ENCODE measurements at places on chromosomes 16 and 17. TPM values are rescaled to one million over a fixed set of nuclear protein-coding genes. Genes with fewer than 3 reads are reported as not detected.

Gene SMIM36
- total RNA-seq, result not detected

DNA sequence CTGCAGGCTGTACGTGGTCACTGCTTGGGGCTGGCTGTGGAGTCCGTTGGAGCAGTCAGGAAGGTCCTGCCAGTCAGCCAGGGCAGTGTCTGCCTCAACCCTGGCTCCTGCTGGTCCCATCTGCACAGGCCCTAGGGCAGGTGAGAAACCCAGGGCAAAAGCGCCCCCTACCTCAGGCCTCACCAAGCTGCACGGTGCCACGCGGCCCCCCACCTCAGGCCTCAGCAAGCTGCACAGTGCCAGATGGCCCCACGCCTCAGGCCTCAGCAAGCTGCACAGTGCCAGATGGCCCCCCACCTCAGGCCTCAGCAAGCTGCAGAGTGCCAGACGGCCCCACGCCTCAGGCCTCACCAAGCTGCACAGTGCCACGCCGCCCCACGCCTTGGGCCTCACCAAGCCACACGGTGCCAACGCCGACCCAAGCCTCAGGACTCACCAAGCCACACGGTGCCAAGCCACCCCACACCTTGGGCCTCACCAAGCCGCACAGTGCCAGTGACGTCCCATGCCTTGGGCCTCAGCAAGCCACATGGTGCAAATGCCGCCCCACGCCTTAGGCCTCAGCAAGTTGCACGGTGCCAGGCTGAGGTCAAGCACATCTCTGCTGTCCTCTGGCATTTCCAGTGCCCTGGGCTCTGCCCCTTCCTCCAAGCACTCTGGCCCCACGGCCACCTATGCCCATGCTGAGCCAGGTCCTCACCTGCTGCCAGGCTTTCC is 5.5 kb downstream of the TMEM204 start:
- H3K36me3 ChIP-seq, result peaks cover 73% of the 10 kb centered on the region
- peak overlapping the region; percentile 78 for H3K27ac ChIP-seq
- no peaks in the 10 kb centered on the region for H3K27me3 ChIP-seq
- H3K4me1 ChIP-seq, result peaks cover 74% of the 10 kb centered on the region

Gene OTOA
- 0.15 TPM for total RNA-seq

DNA sequence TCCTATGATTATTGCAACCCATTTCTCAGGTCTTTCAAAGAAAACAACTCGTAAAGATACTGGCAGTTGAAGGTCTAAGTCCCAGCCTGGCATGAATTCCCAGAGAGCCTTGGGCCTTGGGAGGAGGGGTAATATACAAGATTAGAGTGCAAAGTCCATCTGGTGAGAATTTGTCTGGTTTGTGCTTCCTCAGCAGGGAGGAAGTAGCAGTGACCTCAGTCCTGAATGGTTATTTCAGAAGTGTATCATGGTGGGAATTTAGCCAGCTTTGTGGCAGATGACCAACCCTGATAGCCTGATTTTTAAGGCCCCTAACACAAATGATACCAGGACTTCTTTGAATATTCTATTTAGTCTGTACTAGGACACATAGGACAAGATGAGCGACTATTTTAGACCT is 151.2 kb upstream of the TBX2 start:
- no peaks in the 10 kb centered on the region for H3K27me3 ChIP-seq
- DNase-seq, result no peak
- H3K4me1 ChIP-seq, result peaks cover 12% of the 10 kb centered on the region
- no peak overlapping the region for H3K27ac ChIP-seq

Gene KIF19
- 3.5 TPM for total RNA-seq

Gene HIGD1B
- total RNA-seq, result not detected

DNA sequence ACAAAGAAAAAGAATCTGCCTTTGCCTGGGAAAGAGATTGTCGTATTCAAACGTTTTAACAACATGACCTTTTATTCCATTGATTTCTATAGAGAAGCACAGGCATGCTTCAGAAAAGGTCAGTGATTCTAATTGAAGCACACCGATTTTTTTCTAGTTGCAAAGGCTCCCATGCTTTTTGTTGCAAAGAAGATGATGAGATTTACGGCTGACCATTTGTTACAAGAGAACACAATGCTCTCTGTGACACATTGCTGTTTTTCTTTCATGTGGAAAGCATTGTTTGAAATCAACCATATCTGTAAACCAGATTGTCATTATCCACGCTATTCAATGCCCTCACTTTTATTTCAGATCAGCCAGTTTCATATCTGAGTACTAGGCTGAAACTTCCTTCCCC is 99.8 kb downstream of the NLK start:
- no peaks in the 10 kb centered on the region for H3K27me3 ChIP-seq
- H3K27ac ChIP-seq, result no peak overlapping the region

DNA sequence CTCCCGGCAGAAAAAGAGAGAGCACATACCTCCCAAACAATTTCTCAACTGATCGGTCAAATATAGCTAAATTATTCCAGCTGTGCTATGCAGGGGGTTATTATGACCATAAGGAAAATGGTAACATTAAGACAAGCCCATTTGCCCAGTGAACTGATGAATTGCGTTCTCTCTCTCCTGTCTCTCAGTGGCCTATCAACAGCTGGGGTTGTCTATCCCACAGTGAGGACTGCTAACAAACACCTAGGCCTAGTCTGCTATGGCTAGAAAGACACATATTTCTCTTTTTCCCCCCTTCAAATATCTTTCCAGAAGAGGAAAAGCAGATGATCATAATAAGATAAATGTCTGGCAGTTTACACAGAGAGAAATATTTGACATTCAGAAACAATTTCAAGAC is 263.8 kb upstream of the ELAC2 start:
- DNase-seq, result no peak
- H3K27ac ChIP-seq, result no peak overlapping the region
- no peaks in the 10 kb centered on the region for H3K4me1 ChIP-seq
- H3K27me3 ChIP-seq, result no peaks in the 10 kb centered on the region
- no peak overlapping the region for H3K4me3 ChIP-seq
- no peaks in the 10 kb centered on the region for H3K36me3 ChIP-seq

DNA sequence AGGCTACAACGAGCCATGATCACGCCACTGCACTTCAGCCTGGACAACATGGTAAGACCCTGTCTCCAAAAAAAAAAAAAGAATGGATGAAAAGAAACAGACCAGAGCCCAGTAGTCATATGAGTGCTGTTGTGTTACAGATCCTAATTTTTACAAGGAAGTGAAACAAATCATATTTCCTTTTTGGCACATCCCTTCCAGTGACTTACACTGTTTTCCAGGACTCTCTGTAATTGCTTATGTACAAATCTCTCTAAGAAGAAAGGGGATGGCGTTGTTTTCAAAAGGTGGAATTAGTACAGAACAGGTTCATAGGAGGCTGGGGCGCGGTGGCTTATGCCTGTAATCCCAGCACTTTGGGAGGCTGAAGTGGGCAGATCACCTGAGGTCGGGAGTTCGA is 19.8 kb upstream of the ZNF594 start:
- no peak for DNase-seq
- H3K27ac ChIP-seq, result no peak overlapping the region
- H3K4me1 ChIP-seq, result no peaks in the 10 kb centered on the region
- no peak overlapping the region for H3K4me3 ChIP-seq

Gene KRT24
- total RNA-seq, result not detected

Gene GUCY2D
- not detected for total RNA-seq

- H3K4me3 ChIP-seq, result peak overlapping the region; percentile 17
- H3K27ac ChIP-seq, result no peak overlapping the region
Observed at GRCh38 chr17:61403801-61404662, 4.4 kb downstream of the TBX2 start.

- peaks cover 58% of the 10 kb centered on the region for H3K27me3 ChIP-seq
- H3K36me3 ChIP-seq, result no peaks in the 10 kb centered on the region
- peaks cover 16% of the 10 kb centered on the region for H3K4me1 ChIP-seq
- no peak overlapping the region for H3K4me3 ChIP-seq
- DNase-seq, result no peak
Observed at GRCh38 chr17:50558941-50559614, 1.4 kb upstream of the CACNA1G start.

Gene KRT13
- total RNA-seq, result not detected

DNA sequence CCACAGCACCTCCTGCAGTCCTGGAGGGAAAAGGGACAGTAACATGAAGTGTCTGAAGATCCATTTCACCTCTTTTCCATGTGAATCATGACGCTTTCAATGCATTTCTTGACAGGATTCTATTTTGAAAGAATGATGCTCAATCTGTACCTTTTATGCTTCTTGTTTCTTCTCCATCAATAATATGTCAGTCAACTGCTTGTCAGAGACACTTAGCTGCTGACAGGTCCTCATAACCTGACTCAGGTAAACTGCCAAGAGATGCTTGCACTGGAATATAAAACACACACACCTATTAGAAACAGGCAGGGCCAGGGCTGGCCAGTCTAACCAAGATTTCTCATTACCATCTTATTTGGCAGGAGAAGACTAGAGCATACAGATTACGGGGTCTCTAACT is 21.6 kb downstream of the ZSWIM7 start:
- H3K27ac ChIP-seq, result no peak overlapping the region
- H3K4me3 ChIP-seq, result no peak overlapping the region
- H3K27me3 ChIP-seq, result no peaks in the 10 kb centered on the region
- DNase-seq, result no peak
- peaks cover 17% of the 10 kb centered on the region for H3K36me3 ChIP-seq
- H3K4me1 ChIP-seq, result peaks cover 17% of the 10 kb centered on the region

DNA sequence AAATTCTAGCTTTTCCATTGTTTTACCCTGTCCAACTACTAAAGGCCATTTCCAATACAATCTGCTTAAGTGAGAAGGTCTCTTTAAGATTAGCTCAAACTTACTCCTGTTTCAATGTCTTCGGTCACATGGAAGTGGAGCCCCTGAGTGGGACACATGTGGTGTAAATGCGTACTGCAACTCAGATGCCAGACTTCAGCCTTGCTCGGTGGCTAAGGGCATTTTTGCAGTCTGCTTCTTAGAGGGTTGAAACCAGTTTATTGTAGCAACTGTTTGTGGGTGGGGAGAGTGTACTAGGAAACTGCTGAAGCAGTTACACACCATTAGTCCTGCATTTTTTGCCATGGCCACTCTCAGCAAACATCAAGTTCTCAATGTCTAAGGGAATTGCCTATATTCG is 140.6 kb downstream of the PARN start:
- H3K36me3 ChIP-seq, result peaks cover 1% of the 10 kb centered on the region
- DNase-seq, result no peak
- no peak overlapping the region for H3K4me3 ChIP-seq
- H3K27ac ChIP-seq, result no peak overlapping the region
- no peaks in the 10 kb centered on the region for H3K27me3 ChIP-seq

DNA sequence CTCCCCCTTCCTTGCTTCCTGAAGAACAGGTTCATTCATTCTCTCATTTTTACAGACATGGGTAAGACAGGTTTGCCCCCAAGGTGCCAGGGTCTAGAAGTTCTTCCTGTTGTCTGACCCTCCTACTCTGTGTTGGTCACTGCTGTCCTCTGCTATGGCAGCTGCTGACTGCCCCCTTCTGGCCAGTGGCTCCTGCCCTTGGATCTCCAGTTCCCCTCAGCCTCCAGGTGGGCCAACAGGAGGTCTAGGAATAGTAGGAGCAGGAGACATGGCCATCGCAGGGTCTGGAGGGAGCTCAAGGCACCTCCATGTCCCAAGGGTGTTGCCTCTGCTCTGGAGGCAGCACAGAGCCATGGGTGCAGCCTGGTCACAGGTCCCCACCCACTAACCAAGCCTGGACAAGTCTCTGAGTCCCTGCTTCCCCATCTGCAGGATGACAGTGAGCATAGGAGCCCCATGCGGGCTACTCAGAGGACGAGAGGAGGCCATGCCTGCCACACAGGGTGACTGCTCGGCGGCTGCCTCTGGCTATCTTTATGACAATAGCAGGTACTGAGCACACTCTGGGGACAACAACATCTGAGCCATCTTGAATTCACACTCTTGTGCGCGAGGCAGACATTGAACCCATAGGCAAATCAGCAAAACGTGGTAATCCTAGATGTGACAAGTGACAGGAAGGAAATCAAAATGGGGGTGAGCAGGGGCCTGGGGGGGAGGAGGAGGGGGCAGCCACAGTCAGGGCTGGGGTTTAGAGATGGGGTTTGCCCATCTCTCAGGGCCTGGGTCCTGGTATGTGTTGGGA is 27.0 kb upstream of the NXPH3 start:
- H3K4me3 ChIP-seq, result no peak overlapping the region
- no peak overlapping the region for H3K27ac ChIP-seq
- peaks cover 2% of the 10 kb centered on the region for H3K36me3 ChIP-seq
- H3K4me1 ChIP-seq, result no peaks in the 10 kb centered on the region
- no peaks in the 10 kb centered on the region for H3K27me3 ChIP-seq

Gene EMC6
- total RNA-seq, result 41.6 TPM

- DNase-seq, result no peak
- H3K4me3 ChIP-seq, result no peak overlapping the region
- no peaks in the 10 kb centered on the region for H3K27me3 ChIP-seq
- H3K4me1 ChIP-seq, result peaks cover 41% of the 10 kb centered on the region
- peaks cover 23% of the 10 kb centered on the region for H3K36me3 ChIP-seq
- H3K27ac ChIP-seq, result no peak overlapping the region
Observed at GRCh38 chr16:31111881-31112466, 3.8 kb downstream of the BCKDK start.

Gene CDC42EP4
- total RNA-seq, result 3.8 TPM

DNA sequence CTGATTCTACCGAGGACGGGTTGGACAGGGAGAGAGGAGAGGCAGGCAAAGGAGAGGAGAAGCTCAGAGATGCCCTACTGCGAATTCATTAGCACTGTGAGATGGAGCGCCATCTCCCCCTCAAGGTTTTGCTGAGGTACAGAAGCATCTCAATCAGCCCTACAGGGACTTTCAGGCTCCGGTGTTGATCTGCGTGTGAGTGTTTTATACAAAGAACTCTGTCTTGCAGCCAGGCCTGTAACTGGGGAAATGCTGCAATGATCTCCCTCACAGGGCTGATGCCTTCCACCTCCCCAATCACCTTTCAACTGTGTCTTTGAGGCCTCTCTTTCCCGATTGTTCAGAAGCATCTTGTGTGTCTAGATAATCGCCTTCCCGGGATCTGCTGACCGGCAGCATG is 74.8 kb downstream of the IRX6 start:
- no peaks in the 10 kb centered on the region for H3K27me3 ChIP-seq
- no peak overlapping the region for H3K27ac ChIP-seq
- H3K36me3 ChIP-seq, result no peaks in the 10 kb centered on the region
- no peak for DNase-seq
- no peak overlapping the region for H3K4me3 ChIP-seq

- H3K27ac ChIP-seq, result no peak overlapping the region
- no peak overlapping the region for H3K4me3 ChIP-seq
- no peak for DNase-seq
Observed at GRCh38 chr17:39968761-39969160, 6.0 kb downstream of the GSDMA start.

Gene TXNL4B
- total RNA-seq, result 15.3 TPM

Gene KRT39
- not detected for total RNA-seq
